Stimulated activated CD8-positive, alpha-beta memory T cell treated with anti-CD3 and anti-CD28 coated beads, Interleukin-4, amount 100 ng/mL, for 4 hours (primary cell): ENCODE measurements at places on chromosomes 6 and 20.

DNA sequence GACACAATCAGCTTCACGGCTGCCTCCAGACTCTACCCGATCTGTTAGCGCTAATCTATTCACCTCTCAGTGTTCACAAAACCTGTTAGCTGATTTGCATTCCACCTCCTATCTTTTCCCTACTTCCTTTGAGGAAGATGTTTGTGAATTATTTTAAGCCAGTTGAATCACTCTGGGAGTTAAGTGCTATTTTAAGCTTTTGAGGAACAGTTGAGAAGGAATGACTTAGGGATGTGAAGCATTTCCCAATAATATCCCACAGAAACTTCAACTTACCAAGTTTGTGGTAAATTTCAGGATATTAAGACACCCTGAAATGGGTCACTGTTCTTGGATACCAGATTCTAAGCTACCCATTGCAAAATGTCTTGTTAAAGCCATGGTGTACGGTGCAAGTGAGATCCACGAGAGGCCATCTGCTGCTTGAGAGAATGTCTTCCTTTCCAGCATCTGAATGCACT is 145.2 kb upstream of the CITED2 start:
- DNase-seq, result no peak

GRCh38 chr6:89479897-89480296 is 46.9 kb downstream of the ANKRD6 start:
- no peak for DNase-seq

- DNase-seq, result no peak
Measured at GRCh38 chr6:91865889-91866288, 1279.0 kb upstream of the MAP3K7 start.

- no peak for DNase-seq
Measured at GRCh38 chr6:136568129-136568528, 17.9 kb upstream of the MAP7 start.

DNA sequence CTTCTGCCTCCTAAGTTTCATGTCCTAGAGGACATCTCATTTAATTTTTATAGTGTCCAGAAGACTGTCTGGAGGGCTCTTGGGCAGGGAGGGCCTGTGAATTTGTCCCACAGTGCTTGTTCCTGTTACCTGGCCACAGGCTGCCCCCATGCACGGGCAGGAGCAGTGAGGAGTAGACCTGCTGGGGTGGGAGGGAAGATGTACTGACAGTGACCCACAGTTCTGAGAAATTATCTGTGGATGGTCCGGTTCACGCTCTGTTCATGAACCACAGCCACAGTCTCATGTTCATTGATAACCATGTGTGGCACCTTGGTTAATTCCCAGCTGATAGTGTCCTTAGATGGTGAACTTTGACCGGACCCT is 18.8 kb upstream of the ZNF831 start:
- no peak for DNase-seq

GRCh38 chr20:35954907-35955251 is 577 bp upstream of the SCAND1 start:
- peak; percentile 8 for DNase-seq

DNA sequence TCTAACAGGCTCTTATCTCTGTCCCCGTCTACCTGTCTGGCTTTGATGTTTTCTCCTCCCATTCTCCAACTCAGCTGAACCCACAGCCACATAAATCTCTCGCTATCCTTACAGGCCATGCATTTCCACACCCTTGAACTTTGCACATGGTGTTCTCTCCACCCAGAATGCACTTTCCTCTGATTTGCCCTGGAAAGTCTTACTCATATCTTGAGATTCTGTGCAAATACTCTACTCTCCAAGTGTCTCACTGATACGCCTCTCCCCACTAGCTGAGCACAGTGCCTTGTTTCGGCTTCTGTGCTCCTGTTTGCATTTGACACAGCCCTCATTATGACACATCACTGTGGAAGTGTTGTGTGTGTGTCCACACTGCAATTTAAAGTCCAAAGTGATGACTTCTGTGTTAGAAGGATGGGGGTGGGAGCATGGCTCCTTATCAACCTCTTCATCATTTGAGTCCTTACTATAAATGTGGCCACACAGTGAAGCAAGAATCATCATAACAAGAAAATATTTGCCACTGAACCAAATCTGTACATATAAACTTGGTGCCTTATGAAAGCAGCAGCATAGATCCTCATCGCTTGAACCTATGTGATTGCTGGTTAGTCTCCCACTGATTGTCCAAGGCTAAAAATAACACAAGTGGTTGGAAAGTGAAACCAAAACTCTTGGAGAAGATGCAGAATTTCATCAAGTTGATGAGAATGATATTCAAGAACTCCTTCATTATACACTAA is 5.5 kb upstream of the PRELID3B start:
- DNase-seq, result no peak

GRCh38 chr20:1949347-1950100 is 44.3 kb downstream of the PDYN start:
- DNase-seq, result no peak

GRCh38 chr6:154341871-154342270 is 14.7 kb downstream of the IPCEF1 start:
- DNase-seq, result no peak

DNA sequence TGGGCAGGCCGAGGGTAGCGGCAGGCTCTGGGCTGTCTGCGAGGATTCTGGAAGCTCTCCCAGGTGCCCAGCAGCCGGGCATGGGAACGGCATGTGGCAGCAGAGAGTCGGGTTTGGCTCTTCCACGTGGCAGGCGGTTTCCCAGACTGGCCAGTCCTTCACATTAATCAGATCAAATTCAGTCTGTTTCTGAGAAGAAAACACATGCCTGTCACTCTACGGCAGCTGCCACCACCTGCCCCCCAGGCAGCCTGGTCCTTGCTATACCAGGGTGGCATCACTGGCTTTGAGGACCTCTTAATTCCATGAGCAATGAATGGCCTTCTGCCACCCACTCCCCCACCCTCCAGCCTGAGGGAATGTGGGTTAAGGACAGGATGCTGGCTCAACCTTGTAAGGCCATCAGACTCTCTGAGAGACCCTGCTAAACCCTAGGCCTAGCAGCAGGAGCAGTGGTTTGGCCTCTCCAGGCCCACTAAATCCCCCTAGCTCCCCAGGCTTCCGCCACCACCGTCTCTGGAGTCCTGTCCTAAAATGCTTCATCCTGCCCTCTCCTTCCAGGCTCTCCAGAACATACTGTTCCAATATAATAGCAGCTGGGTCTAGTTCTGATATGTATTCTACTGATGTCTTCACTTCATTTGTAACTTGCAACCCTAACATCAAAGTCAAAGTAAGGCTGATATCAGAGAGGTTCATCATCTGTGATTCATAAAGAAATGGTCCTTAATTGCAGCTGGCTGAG is 47.8 kb downstream of the PLCG1 start:
- DNase-seq, result no peak

DNA sequence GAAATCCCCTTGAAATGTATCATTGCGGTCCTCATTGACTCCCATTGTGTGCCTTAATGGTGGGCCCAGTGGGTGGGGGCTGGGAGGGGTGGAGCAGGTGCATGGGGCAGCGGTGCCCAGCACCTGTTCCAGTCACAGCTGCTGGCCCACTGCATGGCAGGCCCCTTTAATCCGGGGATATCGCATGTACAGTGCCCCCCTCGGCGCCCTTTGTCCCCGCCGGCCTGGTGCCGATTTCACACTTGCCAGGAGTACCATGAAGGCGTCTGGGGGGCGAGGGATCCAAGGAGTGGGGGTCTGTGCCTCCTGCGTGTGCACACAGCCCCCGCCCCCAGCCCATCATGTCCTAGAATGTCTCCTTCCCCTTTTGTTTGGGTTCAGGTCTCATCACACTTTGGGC is 2.8 kb downstream of the SNAI1 start:
- DNase-seq, result no peak

DNA sequence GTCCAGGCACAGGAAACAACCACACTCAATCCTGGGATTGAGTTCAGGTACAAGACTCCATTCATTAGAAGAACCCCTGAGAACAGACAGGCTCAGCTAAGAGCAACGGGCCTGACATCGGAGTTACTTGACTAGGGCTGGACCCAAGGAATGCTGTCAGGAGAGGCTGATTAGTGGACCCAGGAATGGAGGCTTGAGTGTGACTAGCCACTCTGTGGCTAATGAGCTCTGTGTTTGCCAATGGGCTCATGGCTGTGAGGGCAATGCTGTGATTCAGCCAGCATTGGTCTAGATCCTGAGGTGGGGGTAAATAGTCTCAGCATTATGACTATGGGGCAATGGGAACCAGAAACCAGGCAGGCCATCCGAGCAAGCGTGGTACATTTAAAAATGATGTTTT is 71.8 kb downstream of the RIOK1 start:
- no peak for DNase-seq

DNA sequence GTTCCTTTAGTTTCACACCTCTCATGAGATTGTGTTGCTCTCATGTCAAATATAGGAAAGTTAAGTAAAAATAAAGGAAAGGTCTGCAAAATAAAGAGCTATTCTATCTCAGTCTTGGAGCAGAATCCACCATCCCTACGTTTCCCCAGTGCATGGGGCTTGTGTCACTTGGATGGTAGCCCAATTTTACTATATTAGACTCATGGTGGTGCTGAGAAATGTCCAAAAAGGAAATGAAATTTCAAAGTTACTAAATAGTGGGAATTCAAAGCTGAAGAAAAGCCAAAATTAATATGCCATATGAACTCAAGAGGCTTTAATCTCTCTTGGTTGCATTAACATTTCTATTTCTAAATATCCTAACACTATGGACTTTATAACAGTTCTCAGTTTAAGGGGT is 1283.3 kb upstream of the GJE1 start:
- DNase-seq, result no peak

DNA sequence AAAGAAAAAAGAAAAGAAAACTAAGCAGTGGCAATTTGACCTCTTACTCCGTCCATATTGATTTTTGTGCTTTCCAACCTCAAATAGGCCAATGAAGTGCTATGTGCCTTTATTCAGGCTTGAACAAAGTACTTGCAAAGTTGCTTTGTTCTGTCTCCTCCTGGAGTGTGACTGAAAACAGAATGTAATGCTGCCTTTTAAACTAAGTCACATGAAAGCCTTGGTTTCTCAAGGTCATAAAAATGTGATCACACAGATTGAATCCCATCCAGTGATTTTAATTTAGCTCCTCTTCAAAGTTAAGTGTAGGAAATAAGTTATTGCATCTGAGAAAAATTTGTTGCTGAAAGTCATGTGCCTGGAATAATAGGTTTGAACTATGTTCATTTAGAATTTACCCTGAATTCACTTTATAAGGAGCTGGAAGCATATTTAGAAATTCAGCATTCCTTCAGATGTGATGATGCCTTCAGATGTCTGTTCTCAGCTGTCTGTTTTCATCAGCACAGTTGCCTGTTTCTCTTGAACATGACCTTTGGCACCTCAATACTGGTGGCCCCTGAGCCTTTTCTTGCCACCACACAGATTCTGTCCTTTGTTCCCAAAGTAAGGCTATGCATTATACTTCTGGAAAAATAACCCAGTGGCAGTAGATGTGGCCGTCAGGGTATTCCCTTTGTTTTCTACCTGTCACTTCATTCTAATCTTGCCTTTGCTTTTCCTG is 48.8 kb downstream of the KIZ start:
- DNase-seq, result no peak

DNA sequence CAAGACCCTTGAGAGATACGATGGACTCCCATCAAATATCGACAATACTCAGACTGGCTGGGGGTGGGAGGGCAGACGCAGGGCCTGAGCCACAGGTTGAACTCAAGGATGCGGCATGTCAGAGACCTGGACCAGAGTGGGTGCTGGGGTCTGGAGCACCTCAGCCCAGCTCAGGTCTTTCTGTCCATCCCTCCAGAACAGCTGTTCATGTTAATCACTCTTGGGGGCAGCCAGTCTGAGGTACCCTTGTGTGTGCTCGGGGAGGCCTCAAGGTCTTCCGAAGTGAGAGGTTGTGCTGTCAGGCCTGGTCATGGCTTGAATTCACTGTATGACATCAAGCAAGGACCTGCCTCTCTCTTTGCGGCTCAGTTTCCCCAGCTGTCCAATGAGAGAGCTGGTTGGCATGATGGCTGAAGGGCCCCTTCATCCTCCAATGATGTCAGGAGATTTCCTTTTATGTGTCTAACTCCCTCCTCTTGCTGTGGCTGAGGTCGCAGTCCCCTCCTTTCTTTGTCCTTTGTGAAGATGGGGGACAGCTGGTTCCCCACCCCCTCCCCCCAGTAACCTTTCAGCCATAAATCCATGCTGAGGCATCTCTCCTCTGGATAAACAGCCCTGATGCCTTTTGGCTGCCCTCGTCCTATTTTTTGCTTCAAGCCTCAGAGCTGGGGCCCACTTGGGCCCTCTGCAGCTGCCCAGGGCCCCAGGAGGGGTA is 15.3 kb downstream of the MYH7B start:
- DNase-seq, result no peak

DNA sequence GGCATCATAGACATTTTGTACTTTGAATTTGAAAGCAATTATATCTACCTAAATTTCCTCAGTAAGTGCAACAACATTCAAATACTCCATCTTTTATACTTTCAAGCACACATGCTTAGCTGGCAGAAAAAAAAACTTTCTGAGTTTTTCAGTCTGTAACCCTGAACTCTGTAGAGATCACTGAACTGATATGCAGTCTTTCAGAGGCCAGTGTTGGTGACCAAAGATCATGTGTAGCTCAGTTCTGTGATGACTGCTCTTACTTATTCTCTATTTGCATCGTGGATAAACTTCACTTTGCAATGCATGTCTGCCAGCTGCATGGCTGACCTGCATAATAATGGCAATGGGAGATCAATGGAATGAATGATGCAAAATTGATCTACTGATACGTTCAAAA is 431.3 kb downstream of the FRK start:
- DNase-seq, result no peak

GRCh38 chr6:160055378-160055777 is 66.2 kb upstream of the SLC22A1 start:
- DNase-seq, result no peak

DNA sequence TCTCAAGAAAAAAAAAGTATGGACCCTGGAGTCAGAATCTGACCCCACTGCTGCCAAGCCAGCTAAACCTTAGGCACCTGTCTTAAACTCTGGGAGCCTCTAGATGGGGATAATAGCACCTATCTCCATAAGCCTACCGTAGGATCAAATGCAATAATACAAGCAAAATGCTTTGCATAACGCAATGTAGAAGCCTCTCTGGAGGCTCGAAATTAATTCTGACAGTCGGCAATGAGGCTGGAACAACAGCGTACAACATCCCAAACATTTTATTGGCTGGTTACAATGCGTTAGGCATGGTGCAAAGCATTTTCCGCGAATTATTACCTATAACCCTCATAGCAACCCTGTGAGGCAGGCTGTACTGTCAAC is 521 bp downstream of the CDK5RAP1 start:
- DNase-seq, result no peak

DNA sequence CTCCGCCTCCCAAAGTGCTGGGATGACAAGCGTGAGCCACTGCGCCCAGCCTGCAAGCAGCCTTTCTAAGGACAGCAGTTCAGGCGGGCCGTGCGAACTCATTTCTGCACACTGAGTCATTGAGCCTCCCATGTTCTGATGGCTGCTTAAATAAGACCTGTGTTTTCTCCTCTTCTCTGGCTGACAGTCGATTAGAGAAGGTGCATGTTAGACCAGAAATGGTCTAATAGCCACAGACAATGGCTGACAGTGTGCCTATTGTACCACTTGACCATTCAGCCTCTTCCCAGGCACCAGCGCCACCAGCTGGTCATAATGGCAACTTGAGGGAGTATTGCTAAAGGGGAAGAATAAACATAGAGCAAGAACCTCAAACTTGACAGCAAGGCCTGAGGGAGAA is 6.2 kb downstream of the CST11 start:
- DNase-seq, result no peak
